ENCODE measurements at places on chromosomes 6 and 20.
A peak's percentile ranks its signal among the peaks of the same experiment; 100 is the strongest.

DNA sequence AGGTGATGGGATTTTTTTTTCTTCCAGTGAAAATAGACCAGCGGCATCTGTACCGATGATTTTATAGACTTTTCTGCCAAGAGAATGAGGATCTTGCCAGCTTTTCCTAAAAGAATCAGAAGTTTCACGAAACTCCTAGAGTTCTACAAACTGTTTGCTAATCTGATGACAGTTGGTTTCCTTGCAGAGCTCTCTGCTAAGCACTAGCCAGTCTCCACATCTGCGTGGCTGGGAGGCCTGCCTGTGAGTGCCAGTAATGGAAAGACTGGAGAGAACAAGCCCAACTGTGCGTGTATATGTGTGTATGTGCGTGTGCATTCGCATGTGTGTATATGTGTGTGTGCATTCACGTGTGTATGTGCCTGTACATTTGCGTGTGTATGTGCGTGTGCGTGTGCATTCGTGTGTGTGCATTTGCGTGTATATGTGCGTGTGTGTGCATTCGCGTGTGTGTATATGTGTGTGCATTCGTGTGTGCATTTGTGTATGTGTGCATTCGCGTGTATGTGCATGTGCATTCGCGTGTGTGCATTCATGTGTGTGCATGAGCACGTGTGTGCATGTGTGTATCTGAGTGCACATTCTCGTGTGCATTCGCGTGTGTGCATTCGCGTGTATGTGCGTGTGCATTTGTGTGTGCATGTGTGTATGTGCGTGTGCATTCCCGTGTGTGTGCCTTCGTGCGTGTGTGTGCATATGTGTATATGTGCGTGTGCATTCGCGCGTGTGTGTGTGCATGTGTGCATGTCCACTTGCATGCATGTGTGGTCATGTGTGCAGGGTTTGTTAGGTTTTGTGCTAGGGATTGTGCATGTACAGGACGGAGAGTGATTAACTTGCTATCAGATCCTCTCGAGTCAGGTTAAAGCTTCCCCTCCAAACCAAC, 379.4 kb downstream of the TAF4 start:
- DNase-seq = no peak

GRCh38 chr6:92827104-92827503, 592.3 kb downstream of the EPHA7 start:
- no peak for DNase-seq

DNA sequence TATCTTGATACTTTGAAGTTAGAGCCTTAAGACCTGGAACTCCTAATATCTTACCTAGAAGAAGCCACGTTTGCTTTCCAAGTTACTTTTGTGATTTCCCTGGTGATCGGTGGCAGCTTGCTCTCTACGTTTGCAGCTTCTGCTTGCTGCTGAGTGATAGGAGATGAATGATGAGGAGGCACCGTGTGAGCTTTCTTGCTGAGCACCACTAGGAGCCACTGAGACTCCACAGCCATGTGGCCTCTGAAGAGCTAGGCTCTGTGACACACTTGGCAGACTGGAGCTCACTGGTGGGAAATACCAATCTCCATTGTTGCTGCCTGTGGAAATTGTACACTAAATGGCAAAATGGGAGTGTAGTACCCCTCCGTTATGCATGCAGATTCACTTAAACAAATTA, 161.8 kb downstream of the IBTK start:
- no peak for DNase-seq

DNA sequence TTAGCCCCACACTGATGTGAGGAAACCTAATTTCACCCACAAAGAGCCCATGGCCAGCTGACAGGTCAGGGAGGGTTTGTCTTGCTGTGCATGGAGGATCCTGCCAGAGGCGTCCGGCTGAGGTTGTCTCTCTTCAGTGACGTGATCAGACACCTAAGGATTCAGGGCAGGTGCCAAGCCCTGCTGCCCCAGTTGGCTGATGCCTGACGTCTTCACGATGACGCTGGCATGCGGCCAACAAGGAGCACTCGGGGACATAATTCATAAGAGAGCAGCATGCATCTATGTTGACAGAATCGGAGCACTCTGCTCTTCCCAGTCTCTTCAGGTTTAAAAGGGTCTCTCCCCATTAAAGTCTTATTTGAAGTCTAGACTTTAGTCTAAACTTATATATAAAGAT, 47.8 kb downstream of the PSMB1 start:
- no peak for DNase-seq

- no peak for DNase-seq
Measured at GRCh38 chr6:27370391-27370790, 18.2 kb upstream of the ZNF391 start.

- DNase-seq = no peak
Measured at GRCh38 chr20:52565614-52566013, 374.0 kb upstream of the ZFP64 start.

DNA sequence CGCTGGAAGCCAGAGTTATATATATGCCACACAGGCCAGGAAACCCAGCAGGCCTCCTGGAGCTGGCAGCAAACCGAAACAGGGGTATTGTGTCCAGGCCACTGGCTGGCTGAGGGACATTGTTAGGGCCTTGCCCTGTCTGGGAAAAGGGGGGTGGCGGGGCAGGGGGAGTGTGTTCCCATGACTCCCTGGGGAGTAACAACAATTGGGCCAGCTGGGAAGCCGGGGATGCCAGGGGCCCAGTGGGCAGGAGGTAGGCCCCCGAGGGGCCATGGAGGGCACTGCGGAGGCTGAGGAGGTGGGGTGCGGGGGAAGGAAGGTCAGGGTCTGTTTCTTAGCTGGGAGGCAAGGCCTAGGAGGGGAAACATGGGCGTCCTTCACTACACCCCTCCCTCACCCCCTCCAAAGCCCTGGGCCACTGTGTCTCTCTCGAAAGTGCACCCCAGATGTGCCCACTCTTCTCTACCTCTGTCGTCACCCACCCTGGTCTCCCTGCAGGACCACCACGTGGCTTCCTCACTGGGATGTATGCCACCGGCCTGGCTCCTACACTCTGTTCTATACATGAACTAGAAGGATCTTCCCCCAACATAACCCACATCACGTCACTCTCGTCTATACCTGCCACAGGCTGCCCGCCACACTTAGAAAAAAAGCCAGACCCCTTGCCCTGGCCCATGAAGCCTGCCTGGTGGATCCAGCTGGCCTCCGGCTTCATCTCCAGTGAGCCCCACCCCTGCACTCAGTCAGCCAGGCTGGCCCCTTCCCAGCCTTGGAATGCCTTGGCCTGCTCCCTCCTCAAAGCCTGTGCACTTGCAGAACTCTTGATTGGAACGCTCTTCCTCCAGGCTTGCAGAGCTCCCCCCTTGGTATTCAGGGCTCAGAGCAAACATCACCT, 7.8 kb upstream of the E2F1 start:
- no peak for DNase-seq

GRCh38 chr6:100366419-100366818, 98.3 kb downstream of the SIM1 start:
- peak; percentile 91 for DNase-seq

GRCh38 chr6:11585426-11586016, 48.0 kb downstream of the TMEM170B start:
- DNase-seq = peak; percentile 68

Measured in fibroblast of mammary gland (primary cell).